ENCODE measurements at places on chromosomes 3 and 15.

GRCh38 chr3:1103525-1103924, 10.7 kb downstream of the CNTN6 start:
- DNase-seq: no peak

GRCh38 chr3:14282001-14282705, 103.5 kb downstream of the LSM3 start:
- DNase-seq: no peak

DNA sequence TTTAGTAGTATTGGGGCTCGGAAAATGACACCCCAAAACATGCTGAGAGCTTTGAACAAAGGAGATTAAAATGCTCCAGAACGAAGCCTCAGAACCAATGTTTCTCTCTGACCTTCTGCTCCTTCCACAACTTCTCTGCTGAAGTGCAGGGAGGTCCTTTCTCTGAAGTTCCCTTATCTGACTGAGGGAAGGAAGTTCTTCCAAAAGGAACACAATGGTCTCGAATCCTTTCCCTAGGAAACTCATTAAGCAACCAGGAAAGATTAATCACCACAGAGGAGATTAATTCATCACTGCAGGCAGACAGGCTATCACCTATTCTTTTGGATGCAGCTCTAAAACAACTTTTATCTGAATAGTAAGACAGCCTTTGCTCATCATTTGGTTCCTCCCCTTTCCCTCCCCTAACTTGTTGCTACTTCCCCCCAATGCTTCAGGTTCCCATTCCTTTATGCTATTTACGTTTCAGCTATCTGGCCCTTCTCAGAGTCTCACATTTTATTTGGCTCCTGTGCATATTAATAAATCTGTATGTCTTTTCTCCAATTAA, 18.2 kb upstream of the WDR49 start:
- DNase-seq: no peak

DNA sequence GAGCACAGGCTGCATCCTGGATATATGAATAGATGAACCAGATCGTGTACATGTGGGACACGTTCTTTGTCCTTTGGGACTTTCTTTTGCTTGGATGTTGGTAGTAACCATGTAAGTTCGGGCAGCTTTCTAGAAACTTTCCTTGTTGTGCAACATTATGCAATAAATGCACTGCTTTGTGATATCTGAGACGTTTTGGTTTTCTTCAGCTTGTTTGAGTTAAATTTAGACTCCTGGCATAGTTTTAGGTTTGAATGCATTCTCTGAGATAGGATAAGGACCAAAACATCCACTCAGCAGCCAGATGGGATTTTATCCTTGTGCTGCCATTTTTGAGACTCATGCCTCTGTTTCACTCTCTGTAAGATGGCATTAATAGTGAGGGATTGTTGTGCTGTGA, 158.9 kb downstream of the IGF1R start:
- DNase-seq: no peak

GRCh38 chr15:87322870-87323269, 933.7 kb downstream of the NTRK3 start:
- DNase-seq: no peak

GRCh38 chr15:87981969-87982368, 274.6 kb downstream of the NTRK3 start:
- DNase-seq: no peak

GRCh38 chr3:101141135-101141534, 147.9 kb upstream of the ABI3BP start:
- no peak for DNase-seq

DNA sequence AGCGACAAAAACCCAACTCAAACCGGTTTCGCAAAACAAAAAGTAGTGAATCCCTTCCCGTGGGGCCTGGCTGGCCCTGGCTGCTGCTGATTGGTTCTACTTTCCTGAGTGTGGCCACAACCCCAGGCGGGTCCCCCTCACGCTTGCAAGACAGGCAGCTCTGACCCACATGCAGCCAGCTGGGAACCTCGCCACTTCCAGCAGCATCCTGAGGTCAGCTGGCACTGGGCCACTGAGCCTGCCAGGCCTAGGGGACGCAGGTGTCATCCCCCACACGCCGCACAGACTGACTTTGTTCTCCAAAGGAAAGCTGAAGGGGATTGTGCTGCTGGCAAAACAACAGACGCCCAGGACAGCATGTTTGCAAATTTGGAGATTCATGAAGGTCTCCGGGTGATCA, 111.1 kb downstream of the TPRA1 start:
- no peak for DNase-seq

DNA sequence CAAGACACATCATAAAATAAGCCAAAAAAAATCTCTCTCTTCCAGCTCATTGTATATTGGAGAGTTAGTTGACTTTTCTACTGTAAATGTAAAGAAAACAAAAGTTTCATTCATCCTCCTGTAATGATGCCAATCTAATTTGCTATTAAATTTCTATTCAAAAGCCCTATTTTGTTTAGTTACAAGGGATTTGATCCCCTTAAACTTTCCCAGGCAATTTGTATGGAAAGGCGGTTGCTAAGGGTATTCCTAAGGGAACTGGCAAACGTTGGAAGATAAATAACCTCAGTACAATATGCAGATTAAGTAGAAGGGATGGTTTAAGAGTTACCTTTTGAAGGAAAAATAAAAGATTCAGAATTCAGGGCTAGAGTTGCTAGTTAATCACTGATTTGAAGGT, 352.7 kb downstream of the TIGIT start:
- DNase-seq: no peak

DNA sequence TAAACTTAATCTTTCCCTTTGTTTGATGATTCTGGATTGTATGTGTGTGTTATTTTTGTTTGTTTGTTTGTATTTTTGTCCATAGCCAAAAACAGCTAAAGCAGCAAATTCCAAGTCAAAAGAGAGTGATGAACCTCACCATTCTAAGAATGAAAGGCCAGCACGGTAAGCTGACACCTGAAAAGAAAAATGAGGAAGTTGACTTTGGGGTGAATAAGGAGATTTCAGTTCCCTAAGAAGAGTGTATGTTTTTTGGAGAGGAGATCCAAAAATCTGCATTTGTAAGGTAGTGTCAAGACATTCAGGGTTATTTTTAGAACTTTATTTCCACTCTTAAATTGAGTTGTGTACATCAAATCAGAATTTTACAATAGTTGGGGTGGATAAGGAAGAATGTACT, 52.3 kb upstream of the UTS2B start:
- DNase-seq: no peak

GRCh38 chr3:4744405-4745234, 234.6 kb upstream of the BHLHE40 start:
- DNase-seq: no peak

GRCh38 chr3:32155117-32155516, 48.7 kb downstream of the GPD1L start:
- no peak for DNase-seq

DNA sequence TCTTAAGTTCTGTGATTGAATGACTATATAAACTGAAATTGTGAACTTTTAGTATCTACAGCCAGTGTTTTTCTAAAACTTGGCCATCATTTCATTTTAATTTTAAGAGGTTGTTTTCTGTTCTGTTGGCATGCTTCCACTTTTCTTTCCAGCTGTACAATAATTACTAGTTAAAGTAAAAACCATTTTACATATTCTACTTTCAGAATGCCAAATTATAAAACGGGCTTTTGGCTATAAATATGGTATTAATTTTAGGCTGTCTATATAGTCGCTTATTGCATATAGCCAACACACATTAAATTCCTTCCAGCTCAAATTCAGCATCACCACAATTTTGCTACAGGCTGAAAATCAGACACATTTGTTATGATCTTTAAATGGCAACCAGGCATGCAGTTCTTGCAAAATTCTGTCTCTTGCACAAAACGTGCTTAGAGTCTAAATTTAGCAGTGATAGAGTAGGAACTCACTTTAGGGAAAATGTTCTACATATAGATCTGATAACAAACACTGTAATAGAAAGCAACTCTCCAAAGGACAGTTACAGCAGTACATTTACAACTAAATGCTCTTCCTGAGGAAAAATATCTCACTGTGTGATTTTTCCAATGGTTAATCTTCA, 81.1 kb downstream of the BTD start:
- no peak for DNase-seq

- no peak for DNase-seq
These were observed 1033.9 kb upstream of the NR2F2 start for GRCh38 chr15:95296643-95297042.

DNA sequence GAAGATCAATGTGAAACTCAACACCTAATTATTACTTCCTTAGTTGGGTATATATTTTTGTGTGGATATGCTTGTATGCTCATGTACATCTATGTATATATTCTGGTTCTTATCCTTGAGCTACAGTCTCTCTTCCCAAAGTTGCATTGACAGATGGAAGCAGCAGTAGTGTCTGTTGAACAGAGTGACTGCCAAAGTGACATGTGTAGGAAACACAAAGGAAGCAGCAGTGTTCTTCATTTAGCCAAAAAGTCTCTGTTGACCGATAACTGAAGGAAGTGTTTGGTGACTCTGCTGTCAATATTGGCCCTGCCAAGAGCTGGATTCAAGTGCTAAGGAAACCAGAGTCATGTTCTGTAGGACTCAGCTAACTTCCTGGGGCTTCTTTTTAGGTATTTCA, 123.8 kb downstream of the C3orf70 start:
- DNase-seq: no peak

DNA sequence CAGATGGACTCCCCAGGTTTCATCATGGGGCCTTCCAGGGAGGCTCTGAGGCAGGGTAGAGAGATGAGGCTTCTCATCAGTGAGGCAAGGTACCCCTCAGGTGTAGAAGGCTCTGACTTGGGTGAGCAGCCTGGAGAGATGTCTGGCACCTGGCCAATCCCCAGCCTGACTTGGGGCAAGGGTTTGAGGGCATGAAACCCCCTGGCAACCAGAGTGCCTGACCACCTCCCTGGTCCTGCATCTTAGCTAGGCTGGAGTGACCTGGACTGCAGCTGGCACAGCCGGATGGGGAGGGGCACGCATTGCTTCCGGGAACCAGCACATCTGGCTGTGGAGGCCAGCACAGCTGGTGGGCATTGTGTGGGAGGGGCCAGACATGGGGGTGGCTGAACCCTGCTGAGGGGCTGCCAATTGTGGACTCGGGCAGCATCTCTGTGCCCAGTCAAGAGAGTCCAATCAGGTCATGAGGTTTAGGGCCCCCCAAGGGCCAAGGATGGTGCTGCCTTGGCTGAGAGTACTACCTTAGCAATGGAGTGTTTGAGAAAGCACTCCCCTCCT, 1.9 kb downstream of the ZBTB47 start:
- DNase-seq: no peak

DNA sequence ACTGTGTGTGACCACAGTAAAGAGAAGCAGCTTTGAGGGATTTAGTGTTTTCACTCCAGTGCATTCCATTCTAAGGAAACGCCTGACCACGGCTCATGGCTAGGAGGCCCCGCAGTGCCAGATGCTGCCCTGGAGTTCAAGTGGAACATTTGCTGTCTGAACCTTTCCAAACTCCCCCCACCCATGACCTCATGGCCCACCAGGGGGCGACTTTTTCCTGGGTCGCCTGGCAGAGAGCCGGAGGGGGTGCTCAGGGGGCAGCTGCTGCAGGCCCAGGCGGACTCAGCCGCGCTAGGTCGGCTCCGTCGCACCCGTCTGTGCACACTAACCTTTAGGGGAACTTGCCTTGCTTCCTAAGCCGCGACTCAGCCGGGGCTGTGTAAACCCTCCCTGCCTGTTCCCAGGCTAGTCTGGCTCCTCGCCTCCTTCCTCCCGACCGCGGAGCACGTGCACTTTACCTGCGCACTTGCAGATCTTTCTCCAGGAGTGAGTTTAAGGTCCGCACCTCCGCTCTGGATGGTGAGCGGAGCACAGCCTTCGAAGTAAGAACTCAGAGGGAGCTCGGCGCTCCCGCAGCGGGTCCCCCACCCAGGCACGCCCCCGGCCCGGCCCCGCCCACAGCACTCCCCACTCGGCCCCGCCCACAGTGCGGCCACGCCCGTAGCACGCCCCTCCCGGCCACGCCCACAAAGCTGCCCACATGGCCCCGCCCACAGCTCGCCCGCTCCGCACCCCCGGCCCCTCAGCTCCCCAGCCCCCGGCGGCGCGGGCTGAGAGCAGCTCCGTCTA, at the start of gene OCA2:
Gene OCA2 (minus strand): TSS at position 550 of the 789 bp plus-strand sequence. CDS start 17,441 bp downstream, outside the sequence.
- DNase-seq: no peak

- no peak for DNase-seq
These were observed 19.9 kb upstream of the POLR2M start for GRCh38 chr15:57686657-57687056.

- DNase-seq: no peak
These were observed 534.1 kb upstream of the GRM7 start for GRCh38 chr3:6326771-6327170.

Data from anterior cingulate cortex (tissue), 58 donors.